Right hindlimb (tissue), 1 donor: ENCODE measurements at places on chromosomes 13 and 19.

DNA sequence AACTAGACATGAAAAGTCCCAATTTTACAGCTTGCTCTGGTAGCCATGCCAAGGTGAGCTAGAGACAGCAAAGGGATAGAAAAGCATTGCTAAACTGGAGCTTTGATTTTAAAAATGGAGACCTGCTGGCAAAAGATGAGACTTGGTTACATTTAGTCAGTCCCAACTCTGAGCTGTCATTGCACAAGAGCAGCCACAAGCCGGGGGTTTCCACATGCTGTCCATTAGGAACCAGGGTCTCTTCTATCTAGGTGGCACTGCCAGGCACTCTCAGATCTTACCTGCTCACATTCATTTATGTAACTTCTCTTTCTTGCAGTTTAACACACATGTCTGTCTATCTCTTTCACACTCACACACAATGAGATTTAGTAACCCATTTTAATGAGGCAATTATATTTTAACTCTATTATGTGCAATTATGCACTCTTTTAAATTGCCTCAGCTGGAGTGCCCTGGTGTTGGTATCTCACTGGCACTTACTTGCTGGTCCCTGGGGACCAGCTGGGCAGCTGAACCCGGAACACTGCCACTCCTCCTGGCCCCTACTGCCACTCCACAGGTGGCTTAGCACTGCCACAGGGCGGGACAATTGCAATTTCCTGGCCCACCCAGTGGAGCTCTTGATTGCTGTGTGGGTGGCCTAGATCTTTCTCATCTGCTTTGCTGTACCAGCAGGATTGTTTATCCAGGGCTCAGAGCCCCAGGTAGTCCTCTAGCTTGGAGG, 112.5 kb downstream of the COG6 start:
- DNase-seq: no peak

GRCh38 chr19:6737873-6738786, 750 bp upstream of the GPR108 start:
- peak; percentile 84 for DNase-seq

DNA sequence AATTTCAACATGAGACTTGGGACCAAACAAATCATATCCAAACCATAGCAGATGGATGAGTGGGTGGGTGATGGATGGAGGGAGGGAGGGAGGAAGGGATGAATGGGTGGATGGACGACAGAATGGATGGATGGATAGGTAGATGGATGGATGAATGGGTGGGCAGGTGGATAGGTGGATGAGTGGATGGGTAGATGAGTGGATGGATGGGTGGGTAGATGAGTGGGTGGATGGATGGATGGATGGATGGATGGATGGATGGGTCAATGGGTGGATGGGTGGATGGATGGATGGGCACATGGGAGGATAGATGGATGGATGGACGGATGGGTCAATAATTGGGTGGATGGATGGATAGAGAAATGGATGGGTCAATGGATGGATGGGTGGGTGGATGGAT, 47.9 kb upstream of the ONECUT3 start:
- no peak for DNase-seq

DNA sequence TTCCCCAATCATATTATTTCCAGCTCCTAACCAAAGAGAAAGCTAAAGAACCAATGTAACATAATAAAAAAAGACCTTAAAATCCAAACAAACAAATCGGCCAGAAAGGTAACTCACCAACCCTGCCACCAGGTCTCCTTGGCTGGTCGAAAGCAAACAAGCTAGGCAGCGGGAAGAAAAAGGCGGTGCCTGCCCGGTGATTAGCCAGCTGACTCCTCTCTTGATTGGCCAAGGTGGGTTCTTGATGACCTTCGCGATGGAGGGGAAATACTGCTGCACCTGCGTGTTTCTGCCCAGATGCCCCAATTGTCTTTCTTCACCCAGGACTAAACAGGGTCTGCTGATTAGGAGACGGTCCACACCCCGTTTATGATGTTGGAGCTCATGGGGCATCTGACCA, at the start of gene NLRP11:
Gene NLRP11 (minus strand): TSS at position 154 of the 400 bp plus-strand sequence. CDS start 13,825 bp downstream, outside the sequence.
- no peak for DNase-seq

DNA sequence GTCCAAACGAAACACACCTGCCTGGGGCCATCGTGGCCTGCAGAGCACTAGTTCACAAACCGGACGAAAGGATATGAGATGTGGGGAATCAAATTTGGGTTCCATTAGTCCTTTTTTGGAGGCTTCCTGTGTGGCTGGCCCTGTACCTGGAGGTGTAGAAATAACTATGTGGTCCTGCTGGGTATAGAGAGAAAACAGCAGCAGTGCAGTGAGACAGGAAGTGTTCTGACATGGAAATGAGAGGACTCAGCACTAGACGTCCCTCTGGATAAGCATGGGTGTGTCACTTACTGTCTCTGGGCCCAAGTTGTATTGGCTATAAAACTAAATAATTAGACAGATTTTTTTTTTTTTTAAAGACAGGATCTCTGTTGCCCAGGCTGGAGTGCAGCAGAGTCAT, 12.3 kb downstream of the KDELR1 start:
- no peak for DNase-seq
